ENCODE measurements at places on chromosomes 3 and 15. TPM values are rescaled to one million over a fixed set of nuclear protein-coding genes. Genes with fewer than 3 reads are reported as not detected.

The ECE2 gene
- not detected for total RNA-seq

The OXTR gene
- total RNA-seq: 0.17 TPM

DNA sequence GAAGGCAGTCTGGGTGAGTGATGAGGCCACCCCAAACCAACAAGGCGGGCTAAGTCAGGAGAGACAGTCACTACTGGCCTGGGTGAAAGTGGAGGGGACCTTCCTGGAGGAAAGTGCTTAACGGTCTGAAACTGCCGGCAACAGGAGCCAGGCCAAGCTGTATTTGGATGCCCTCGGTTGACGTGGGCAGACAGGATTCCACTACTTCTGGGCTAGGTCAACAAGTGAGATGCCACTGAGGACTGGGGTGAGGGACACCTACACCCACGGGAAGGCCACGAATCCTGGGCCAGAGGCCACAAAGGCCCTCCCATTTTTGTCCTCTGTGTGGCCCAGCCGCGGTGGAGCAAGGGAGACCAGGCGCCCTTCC is 12.3 kb downstream of the SPTBN5 start:
- DNase-seq: no peak

- no peak for DNase-seq
Observed at GRCh38 chr3:32017286-32017685, 35.7 kb downstream of the ZNF860 start.

DNA sequence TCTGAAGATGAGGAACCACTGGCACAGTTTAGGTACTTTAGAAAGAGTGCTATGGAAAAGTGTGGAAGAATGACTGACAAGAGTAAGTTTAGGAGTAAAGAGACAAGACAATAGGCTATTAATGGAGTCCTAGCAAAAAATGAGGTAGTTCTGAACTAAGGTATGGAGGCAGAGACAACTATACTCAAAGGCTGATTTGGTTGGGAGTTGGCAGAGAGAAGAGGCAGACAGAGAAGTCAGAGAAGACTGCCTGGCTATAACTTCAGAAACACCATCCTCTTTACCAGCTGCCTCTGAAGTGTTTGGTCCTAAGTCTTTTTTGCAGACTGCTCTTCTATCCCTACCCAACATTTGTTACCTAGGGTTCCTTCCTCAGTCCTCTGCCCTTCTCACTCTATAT is 19.2 kb downstream of the DYNC1LI1 start:
- no peak for DNase-seq
